Dermis blood vessel endothelial cell (primary cell): ENCODE measurements at places on chromosomes 12 and 14.

- DNase-seq = no peak
These were observed 25.9 kb upstream of the KCNA5 start for GRCh38 chr12:5017638-5018348.

GRCh38 chr12:115891556-115892164, 385.8 kb downstream of the MED13L start:
- no peak for DNase-seq

- DNase-seq = no peak
These were observed 76.0 kb downstream of the ACACB start for GRCh38 chr12:109192358-109192757.

DNA sequence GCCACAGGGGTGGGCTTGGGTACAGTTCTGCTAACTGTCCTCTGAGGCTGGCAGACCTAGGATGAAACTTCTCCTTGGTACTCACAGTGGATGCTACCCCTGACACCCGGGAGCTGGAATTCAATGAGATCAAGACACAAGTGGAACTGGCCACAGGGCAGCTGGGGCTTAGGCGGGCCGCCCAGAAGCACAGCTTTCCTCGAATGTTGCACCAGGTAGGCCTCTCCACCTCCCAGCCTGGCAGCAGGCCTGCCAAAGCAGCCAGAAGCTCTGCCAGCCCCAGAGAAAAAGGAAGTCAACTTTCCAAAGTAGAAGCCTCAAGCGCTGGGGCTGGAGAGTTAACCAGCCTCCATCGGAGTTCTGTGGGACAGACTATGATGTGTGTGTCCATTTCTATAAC, 2.4 kb upstream of the NRL start:
- no peak for DNase-seq

- DNase-seq = no peak
These were observed 121.7 kb upstream of the NAP1L1 start for GRCh38 chr12:76206039-76206676.

GRCh38 chr14:90491221-90491885, 94.5 kb downstream of the CALM1 start:
- DNase-seq = peak; percentile 77
